ENCODE measurements at places on chromosomes 5 and 9.
A peak's percentile ranks its signal among the peaks of the same experiment; 100 is the strongest.

DNA sequence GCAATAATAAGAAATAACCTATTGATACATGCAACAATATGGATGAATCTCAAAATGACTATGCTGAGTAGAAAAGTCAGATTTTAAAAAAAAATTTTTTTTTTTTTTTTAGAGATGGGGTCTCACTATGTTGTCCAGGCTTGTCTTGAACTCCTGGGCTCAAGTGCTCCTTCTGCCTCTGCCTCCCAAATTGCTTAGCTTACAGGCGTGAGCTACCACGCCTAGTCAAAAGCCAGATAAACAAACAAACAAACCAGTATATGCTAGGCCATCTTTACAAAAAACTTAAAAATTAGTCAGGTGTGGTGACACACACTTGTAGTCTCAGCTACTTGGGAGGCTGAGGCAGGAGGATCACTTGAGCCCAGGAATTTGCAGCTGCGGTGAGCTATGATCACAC, 79.0 kb downstream of the MED27 start:
- DNase-seq: no peak

DNA sequence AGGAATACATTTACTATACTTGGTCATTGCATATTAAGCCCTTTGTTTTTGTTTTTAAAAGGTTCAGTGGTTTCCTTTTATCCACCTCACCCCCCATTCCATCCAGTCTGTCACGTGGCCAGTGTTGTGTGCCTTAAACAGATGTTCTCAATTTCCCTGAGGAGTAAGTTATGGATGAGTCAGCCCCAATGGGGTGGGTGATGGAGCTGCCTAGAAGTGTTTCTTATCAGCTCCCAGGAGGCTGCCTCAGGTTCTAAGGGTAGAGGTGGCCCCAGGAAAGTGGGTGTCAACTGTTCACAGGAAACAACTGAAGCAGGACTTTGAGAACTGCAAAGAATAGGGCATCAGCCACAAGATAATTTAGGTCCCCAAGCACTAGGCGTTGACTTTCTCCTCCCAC, 41.1 kb downstream of the ACTBL2 start:
- peak; percentile 96 for DNase-seq

DNA sequence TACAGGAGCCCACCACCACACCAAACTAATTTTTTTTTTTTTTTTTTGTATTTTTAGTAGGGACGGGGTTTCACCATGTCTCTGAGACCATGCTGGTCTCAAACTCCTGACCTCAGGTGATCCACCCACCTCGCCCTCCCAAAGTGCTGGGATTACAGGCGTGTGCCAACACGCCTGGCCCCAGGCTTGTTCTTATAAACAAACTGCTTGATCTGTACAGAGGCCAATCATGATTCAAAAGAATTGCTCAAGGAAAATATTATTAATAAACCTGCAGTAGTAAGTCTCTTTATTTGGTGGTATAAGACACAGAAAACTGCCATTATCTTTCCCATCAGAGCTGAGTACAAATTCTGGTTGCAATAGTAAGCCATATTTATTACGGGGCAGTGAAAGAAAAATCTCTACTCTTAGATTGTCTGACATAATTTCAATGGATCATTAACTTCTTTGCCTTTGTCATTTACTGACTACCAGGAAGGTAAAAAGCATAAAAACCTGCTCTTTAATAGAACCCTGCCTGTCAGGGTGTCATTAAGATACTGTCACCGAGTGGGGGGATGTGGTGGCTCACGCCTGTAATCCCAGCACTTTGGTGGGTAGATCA, 33.3 kb downstream of the RASEF start:
- no peak for DNase-seq

DNA sequence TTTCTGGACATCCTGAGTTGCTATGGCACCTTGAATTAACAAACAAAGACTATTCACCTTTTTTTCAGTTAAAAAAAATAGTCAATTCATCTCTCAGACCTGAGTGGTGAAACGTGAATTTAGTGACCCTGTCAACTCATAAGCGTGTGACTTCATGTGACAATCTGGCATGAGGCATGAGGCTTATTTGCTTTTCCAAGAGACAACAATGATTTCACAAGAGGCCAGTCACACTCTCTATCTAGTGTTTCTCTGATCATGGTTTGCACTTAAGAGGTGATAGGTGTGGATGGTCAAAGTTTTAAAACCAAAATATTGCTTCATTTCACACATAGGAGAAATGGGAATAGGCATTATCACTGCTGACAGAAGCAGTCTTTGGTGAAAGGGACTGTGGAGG, 559.6 kb upstream of the ACO1 start:
- no peak for DNase-seq

GRCh38 chr5:157563929-157564716, 11.5 kb downstream of the ADAM19 start:
- DNase-seq: no peak

- peak; percentile 5 for DNase-seq
These were observed 31.1 kb downstream of the PGGT1B start for GRCh38 chr5:115231598-115231997.

GRCh38 chr5:38509185-38509584, 47.3 kb downstream of the LIFR start:
- DNase-seq: peak; percentile 39

DNA sequence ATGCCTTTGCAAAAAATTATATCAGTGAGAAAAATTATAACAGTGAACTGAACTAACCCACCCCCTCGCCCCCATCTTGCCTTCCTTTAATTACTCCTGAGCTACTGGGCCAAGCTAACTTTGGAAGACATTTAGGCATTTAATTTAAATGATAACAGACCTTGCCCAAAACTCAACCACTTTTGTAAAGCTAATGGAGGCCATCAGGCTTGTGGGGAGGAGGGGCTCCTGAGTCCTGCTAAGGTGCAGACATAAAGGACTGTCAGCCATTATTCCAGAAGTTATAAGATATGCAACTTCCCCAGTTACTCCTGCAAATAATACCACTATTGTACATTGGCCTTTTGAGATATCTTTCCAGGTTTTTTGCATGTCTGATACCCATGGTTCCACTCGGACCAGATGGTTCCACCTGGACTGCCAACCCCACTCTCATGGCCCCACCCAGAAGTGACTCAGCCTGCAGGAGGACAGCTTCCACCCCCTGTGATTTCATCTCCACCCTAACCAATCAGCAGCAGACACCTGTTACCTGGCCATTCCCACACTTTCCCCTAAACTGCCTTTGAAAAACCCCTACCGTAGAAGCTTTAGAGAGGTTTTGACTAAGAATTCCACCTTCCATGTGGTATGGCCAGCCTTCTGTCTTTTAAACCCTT, 805.4 kb upstream of the CDH6 start:
- no peak for DNase-seq

DNA sequence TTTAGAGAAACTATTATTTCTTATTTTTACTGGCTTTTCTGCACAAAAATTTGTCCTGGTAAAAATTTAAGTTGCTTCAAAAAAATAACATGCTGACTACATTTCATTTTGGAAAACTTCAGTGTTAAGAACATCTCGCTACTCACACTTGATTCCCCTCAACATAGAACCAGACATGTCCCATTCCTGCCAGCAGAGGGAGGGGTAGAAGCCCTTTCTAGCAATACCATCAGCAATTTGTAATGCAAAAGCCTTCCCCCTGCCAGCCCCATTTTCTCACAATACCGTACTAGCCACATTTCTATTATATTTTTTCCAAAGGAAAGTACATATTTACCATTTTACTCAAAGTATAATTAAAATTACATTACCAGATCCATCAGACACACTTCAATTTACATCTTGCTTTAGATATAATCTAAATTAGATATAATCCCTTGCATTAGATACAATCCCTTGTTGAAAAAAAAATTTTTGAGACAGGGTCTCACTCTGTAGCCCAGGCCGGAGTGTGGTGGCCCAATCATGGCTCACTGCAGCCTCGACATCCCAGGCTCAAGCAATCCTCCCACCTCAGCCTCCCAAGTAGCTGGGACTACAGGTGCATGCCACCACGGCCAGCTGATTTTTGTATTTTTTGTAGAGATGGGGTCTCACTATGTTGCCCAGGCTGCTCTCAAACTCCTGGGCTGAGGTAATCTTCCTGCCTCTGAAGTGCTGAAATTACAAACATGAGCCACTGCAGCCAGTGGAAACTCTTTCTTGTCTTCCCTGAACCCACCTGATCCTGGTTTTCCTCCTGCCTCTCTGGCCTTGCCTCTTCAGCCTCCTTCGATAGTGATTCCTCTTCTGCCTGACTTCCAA, 39.6 kb upstream of the IDNK start:
- DNase-seq: peak; percentile 58

- no peak for DNase-seq
These were observed at the start of gene TNFSF8 for GRCh38 chr9:114930056-114930812. Gene TNFSF8, minus strand, starts transcription at chr9:114930591. Its CDS starts 288 bp downstream, at chr9:114930303.

DNA sequence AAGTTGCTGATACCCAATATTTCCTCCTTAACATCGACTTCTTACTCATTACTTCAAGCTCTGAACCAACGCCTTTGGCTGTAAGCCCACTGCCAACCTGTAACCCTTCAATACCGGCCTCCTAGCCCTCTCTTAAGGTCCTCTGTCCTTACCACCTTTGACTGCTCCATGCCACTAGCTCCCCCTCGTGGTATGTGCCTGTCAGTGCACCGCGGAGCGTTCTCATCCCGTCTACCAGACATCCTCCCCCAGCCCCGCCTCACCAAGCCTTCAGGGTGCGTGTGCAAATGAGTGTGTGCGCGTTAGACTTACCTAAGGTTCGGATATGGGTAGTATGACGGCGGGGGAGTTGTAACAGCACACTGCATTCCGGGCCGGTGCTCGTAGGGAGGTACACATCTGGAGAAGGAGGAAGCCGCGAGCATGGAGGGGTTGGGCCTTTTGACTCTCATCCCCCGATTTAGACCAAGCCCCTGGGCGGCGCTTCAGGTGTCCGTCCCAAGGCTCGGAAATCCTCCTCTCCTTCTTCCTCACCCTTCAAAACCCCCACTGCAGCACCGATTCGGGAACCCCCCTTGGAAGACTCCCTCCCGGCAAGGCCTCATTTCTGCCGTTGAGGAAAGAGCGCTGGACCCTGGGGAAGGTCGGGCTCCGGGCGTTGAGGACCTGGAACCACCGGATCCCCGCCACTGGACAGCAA, 2.8 kb upstream of the MYORG start:
- DNase-seq: peak; percentile 65

GRCh38 chr5:100623719-100624118, 88.5 kb downstream of the FAM174A start:
- peak; percentile 17 for DNase-seq

DNA sequence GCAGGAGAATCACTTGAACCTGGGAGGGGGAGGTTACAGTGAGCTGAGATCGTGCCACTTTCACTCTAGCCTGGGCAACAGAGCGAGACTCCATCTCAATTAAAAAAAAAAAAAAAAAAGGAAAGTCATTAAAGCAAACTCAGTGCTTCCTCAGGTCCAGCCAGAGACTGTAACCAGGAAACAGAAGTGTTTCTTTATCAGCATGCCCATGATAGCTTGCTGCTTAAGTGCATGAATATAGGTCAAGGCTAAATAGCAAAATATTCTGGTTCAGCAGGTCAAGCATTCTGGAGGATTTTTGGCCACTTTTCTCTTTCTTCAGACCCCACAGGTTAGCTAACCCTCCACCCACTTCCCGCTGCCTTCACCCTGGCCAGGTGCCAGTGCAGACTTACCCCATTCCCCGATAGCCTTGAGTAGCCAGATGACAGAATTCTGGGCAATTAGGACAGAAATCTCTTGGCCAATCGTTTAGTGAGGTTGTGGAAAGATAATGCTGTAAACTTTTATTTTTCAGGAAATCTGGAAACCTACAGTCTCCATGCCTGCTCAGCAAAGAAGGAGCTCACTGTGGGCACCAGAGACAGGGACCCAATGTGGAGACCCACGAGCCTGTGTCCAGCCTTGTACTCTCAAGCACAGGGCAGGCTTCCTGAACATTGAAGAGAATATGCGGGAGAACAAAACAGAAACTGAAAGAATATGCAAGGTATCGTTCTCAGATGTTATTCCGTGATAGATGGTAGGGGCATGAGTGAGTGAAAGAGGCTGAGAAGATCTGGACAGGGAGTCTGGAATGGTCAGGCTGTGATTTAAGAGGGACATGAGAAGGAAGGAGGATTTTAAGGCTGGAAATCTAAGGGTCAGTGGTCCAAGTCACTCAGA, 4.2 kb upstream of the UGT3A2 start:
- DNase-seq: no peak

DNA sequence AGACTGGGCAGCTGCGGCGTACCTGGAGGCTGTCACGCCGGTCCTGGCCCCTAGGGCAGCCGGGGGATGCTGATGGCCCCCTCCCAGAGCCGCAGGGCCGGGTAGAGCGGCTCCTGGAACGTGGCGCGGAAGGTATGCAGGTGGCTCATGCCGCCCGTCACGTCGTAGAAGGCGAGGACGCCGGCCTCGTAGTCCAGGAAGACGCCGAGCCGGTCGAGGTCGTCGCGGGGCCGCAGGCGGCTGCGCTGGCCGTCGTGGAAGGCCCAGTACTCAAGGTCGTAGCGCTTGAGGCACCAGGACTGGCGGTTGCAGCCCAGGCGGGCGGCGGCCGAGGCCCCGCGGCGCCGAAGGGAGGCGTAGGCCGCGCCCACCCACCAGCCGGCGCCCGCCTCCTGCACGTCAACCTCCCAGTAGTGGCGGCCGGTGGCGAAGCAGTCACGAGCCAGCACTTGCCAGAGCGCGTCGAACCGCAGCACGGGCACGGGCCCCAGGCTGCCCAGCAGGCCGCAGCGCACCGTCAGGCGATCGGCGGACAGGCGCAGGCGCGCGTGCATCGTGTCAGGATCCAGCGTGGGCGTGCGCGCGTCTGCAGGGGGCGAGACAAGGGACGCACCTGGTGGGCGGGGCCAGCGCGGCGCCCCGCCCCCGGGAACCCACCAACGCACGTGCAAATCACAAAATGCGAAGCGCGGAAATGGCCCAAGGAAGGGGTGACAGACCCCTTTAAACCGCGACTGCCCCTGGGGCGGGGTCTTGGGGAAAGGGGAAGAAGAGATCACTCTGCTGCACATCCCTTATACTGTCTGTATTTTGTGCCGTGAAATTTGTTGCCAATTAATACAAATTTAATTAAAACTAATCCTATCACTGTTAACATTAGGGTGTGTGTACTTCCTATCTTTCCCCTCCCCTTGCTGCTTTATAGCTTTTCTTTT, 31.2 kb downstream of the NANS start:
- peak; percentile 46 for DNase-seq

GRCh38 chr9:69937833-69938535, 105.7 kb upstream of the MAMDC2 start:
- DNase-seq: no peak
